AG20443 (cell line): ENCODE measurements at places on chromosomes 7 and 10.

DNA sequence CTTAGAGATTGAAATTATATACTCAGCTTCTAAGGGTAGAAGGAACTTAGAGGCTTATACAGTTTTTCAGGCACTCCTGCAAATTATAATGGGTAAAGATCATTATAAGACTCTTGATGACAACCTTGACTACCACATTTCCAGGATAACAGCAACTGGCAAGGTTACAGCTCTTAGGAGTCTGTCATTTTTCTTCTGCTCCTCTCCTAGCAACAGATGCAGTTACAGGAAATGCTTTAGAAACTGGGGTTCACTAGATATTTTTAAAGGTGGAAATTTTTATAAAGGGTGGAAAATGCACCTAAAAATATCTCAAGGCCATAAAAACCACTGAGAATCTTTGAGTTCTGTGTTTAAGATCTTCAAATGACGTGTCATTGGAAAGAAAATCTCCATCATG, 185.8 kb downstream of the RELN start:
- DNase-seq = no peak

- DNase-seq = peak; percentile 68
Measured at GRCh38 chr10:119209035-119209735, 1.8 kb downstream of the GRK5 start.

DNA sequence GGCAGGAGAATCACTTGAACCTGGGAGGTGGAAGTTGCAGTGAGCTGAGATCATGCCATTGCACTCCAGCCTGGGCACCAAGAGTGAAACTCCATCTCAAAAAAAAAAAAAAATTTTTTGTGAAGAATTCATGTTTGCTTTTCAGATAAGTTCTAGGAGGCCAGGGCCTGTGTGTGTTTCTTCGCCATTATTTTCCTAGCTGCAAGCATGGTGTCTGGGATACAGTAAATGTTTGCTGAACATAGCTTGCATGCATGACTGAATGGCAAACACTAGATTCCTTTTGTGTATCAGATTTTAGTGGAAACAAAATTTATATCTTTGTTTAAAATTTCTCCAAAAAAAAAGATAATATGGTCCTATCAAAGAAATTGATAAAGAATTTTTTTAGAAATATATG, 9.7 kb upstream of the MACC1 start:
- DNase-seq = no peak

- no peak for DNase-seq
Measured at GRCh38 chr10:118698421-118698820, 56.3 kb downstream of the CACUL1 start.

GRCh38 chr10:77702166-77702565, 64.6 kb upstream of the KCNMA1 start:
- peak; percentile 54 for DNase-seq

DNA sequence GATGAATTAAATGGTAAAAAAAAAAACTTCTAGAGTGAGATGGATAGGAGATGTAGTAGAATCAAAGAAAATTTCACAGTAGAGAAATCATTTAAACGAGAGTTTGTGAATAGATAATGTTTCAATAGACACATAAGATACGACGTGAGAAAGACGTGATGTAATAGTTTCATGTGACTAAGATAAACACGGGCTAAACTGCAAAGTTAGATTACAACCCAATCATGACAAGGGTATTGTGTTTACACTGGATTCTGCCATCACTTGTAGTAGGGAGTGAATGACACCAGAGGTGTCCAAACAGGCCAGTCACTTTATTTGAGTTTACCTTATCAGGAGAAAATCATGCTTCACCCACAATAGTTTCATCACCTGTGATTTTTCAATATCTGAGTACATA, 21.6 kb downstream of the SEMA3D start:
- DNase-seq = no peak

- no peak for DNase-seq
Measured at GRCh38 chr7:41536122-41536872, 166.6 kb downstream of the INHBA start.

DNA sequence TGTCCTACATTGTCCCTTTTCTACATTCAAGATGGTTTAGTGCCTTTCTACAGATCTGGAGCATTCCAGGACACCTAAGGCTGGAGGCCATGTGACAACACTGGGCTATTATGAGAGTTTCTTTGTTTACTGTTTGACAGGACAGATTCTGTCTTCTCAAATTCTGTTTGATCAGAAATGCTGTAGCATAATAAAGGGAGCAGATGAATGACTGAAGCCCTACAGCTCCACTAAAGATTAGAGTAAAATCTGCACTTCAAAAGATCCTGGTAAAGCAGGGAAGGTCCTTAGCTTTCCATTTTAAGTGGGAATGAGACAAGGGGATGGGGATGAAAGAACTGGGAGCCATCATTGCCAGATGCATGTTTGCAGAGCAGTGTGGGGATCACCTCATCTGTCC, 38.4 kb downstream of the TMEM229A start:
- no peak for DNase-seq

GRCh38 chr10:109183366-109183765, 739.9 kb downstream of the XPNPEP1 start:
- DNase-seq = no peak

GRCh38 chr10:72162978-72163377, 52.8 kb upstream of the ANAPC16 start:
- DNase-seq = no peak

- no peak for DNase-seq
Measured at GRCh38 chr10:16016688-16017087, 156.4 kb upstream of the MINDY3 start.

DNA sequence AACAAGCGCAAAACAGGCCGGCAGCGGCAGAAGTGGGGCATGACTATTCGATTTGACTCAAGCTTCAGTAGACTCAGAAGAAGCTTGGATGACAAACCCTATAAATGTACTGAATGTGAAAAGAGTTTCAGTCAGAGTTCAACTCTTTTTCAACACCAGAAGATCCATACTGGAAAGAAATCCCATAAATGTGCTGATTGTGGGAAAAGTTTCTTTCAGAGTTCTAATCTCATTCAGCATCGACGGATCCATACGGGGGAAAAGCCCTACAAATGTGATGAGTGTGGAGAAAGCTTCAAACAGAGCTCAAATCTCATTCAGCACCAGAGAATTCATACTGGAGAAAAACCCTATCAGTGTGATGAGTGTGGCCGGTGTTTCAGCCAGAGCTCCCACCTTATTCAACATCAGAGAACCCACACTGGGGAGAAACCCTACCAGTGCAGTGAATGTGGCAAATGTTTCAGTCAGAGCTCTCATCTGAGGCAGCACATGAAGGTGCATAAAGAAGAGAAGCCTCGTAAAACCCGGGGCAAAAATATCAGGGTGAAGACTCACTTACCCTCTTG, 2.8 kb downstream of the ZNF22 start:
- no peak for DNase-seq

DNA sequence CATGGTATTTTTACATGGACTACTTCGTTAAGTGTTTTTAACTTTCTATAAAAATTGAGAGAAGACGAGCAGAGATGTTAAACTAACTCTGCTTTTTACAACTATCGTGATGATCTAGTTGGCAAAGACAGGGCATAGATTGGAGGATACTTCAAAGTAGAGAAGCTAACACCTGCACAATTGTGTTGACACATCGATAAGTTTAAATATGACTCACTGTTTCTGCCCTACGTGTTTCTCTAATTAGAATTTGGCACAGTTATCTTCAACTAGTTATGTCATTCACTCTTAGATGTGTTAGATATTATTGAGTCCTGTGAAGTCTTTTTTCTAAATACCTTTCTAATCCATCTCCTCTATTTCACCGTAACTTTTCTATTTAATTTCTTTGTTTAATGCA, 68.5 kb upstream of the FERD3L start:
- no peak for DNase-seq

GRCh38 chr7:71961283-71961682, 450.9 kb downstream of the CALN1 start:
- DNase-seq = no peak

- DNase-seq = no peak
Measured at GRCh38 chr10:103667356-103667755, 173.9 kb downstream of the NEURL1 start.

- DNase-seq = no peak
Measured at GRCh38 chr10:42987575-42987974, 89.3 kb upstream of the RET start.

DNA sequence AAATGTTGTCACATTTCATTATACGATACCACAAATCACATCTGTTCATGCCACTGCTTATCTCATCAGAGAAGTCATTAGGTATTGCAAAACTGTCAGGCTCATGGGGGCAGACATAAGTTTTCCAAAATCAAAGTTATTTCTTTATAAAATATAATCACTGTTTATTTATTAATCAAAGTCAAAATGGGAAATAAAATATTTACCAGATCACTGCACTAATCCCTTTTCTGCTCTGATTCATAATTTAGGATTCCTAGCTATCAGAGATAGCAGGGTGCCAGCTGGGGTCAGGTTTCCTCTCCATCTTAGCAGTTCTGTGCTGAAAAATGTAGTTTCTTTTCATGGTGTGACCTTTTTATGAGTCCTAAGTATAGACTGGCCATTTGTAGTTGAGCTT, 117.7 kb upstream of the LANCL2 start:
- DNase-seq = no peak

- DNase-seq = no peak
Measured at GRCh38 chr10:31103112-31103511, 71.4 kb upstream of the ZNF438 start.

GRCh38 chr10:63431962-63432797, 33.6 kb downstream of the JMJD1C start:
- DNase-seq = no peak

GRCh38 chr7:88012086-88012485, 78.0 kb downstream of the ADAM22 start:
- DNase-seq = no peak

GRCh38 chr10:48599830-48600134, 5.1 kb downstream of the ARHGAP22 start:
- DNase-seq = no peak

GRCh38 chr7:47611045-47611511, 29.2 kb upstream of the TNS3 start:
- DNase-seq = no peak

- no peak for DNase-seq
Measured at GRCh38 chr10:125076891-125077541, 83.3 kb downstream of the CTBP2 start.

DNA sequence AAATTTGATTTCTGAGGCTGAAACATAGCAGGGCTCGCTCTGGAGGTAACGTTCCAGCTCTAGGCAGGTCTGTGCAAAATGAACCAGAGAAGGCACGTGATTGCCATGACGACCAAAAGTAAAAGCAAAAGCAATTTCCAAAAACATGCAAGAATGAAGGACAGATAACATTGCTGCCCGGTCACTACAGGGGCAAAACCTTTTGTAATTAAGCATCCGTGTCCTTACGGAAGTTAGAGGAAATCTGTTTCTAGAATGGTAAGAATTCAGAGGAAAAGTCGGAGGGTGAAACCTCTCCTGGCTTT, 2.9 kb downstream of the KLF6 start:
- DNase-seq = no peak

DNA sequence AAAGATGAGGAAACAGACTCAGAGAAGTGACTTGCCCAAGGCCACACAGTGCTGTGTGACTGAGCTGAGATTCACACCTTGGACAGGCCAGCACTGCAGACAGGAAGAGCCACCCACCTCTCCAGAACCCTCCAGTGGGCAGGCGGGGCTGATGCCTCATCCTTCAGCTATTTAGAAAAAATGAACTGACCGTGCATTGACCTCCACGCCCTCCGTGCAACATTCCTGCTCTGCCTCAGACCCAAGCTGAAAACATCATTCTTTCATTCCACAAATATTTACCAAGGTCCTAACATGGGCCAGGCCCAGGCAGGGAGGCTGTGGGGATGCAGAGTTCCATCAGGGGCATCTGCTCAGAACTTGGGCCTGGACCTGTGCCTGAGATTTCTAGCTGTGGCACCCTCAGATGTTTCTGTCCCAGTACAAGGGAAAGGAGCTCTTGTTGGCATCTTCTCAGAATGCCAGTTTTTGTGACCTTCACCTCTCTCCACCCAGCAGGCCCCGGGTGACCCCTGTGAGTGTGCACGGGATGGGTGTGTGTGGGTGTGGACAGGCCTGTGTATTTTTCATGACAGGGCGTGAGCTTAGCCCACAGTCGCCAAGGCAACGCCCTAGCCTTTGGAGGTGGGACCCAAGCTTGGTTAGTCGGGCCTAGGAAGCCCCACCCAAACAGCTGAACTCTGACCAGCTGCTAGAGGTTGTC, 6.5 kb downstream of the VSIR start:
- DNase-seq = peak; percentile 91

GRCh38 chr7:47485640-47486435, 96.1 kb downstream of the TNS3 start:
- no peak for DNase-seq

DNA sequence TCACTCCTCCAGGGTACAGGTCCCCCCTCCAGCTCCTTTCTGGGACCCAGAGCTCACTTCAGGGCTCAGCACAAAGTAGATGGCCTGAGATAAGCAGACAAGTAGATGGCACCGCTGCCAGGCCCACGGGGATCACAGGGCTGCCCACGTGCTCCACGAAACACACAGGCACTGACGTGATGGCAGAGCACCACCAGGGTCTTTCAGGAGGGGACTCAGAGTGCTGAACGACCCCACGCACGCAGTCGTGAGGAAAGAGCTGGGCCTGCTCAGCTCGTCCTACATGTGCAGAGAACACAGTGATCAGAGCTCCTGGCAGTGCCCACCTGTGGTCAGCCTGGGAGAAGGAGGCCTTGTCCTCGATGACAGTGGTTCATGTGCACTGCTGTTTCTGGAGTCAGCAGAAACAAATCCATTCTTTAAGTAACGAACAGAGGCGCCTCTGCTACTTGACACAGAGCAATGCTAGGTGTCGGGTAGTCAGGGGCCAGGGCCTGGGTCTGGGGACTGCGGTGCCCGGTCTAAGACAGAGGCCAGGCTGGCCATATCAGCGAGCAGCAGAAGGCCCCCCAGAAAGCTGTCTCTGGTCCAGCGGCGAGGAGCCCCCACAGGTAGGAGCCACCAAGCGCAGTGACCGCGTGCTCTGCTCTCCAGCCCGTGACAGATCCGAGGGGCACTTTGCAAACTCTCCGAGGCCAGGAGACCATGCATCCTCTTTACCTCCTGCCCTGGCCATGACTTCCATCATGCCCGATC, 129.8 kb upstream of the FAM20C start:
- no peak for DNase-seq

DNA sequence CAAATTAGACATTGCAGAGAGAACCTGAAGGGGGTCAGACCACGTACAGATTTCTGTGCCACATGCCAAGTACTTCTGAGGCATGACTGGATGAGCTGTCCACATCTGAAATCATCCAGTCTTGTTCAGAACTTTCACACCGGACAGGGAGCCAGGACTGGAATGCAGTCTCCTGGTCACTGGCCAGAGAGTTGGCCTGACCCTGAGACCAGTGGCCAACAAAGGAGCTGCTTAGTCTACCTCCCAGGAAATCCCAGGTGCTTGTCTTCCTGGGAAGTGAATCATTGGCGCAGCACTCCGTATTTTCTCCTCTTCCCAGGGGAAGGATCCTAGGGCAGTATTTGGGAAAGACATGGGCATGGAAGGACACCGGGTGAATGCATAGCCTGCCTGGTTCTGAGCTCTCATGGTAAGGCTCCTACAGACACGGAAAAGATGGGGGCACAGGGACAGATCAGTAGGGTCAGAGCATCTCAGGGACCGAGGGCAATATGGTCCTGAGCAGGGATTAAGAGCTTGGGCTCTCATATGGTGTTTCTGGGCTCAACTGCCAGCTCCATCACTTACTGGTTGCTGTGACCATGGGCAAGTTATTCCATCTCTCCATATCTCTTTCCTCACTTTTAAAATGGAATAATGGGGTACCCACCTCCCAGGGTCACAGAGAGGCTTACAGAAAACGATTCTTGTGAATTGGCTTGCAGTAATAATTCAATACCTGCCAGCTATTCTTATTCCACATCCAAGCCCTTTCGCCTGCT, 1.3 kb upstream of the SCD start:
- DNase-seq = peak; percentile 56
